ENCODE measurements at places on chromosomes 11 and 22. TPM values are rescaled to one million over a fixed set of nuclear protein-coding genes. Genes with fewer than 3 reads are reported as not detected.

GAL gene
- 65.2 TPM for total RNA-seq

CDC45 gene
- total RNA-seq, result 32.7 TPM

DNAJB7 gene
- total RNA-seq, result not detected

CHCHD10 gene
- 47.5 TPM for total RNA-seq

LRRN4CL gene
- 0.79 TPM for total RNA-seq

PARVA gene
- 18.1 TPM for total RNA-seq

GRCh38 chr11:8020244-8020597 is 33.1 kb downstream of the EIF3F start:
- H3K4me3 ChIP-seq, result peak overlapping the region; percentile 55
- H3K27me3 ChIP-seq, result peaks cover 30% of the 10 kb centered on the region
- peak; percentile 25 for DNase-seq

GRCh38 chr22:44373234-44373633 is 60.5 kb upstream of the SHISAL1 start:
- H3K4me3 ChIP-seq, result no peak overlapping the region
- DNase-seq, result no peak
- H3K27me3 ChIP-seq, result no peaks in the 10 kb centered on the region
- no peaks in the 10 kb centered on the region for H3K36me3 ChIP-seq

DNA sequence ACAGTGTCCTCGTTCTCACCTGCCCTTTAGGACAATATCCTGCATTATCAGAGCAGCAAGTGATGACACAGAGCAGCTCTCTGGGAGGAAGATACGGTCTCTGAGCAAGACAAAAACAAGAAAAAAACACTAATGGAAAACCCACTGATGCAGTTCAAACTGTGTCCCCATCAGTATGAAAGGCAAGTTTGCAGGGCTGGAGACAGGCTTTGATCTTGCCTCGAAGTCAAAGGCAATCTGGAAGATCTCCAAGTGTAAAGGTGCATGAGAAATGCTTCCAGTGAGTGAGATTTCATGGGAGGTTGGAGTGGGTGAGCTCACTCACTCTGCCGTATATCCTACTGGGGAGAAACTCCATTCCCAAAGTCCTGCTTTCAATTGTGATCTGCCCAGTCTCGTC is 157.5 kb downstream of the KIRREL3 start:
- H3K27me3 ChIP-seq, result no peaks in the 10 kb centered on the region
- peaks cover 2% of the 10 kb centered on the region for H3K36me3 ChIP-seq
- H3K4me3 ChIP-seq, result no peak overlapping the region
- no peak for DNase-seq
- no peaks in the 10 kb centered on the region for H3K4me1 ChIP-seq

DNA sequence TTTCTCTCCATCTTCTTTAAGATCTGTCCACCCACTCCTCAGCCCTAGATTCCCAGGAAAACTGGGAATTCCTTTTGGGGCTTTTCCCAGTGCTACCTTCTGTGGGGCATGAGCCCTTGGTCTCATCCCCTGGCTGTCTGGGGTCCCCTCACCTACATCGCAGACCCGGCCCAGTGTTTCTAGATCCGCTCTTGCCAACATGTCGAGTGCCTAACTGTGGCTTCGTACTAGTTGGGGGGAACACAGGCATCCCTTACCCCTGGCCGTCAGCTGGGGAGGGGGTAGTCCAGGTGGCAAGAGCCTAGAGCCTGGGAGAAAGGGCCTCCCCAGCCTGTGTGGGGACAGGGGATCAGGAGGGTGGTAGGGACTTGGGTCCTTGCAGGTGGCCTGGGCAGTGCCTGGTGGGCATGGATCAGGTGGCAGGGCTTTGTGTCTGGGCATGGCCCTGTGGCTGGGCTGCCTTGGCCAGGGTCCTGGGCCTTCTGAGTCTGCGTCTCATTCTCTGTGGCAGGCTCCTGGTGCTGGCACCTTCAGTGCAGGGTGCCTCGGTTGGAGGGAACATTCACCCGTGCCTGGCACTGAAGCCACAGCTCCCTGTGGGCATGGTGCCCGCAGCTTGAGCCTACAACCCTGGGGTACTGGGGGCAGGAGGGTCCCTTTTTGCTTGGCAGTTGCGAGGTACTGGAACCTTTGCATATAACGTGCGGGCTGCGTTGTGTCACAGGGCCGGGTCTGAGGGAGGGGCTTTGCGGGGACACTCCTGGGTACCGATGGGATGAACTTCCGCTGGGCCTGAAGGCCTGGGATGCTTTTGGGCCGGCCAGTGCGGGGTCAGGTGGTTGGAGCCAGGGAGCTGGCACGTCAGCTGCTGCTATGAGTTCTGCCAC is 4.1 kb downstream of the KCNQ1 start:
- H3K27me3 ChIP-seq, result peaks cover 24% of the 10 kb centered on the region
- no peaks in the 10 kb centered on the region for H3K4me1 ChIP-seq
- H3K36me3 ChIP-seq, result no peaks in the 10 kb centered on the region
- H3K27ac ChIP-seq, result no peak overlapping the region
- no peak for DNase-seq
- no peak overlapping the region for H3K4me3 ChIP-seq

GRCh38 chr11:91239359-91239758 is 985.3 kb upstream of the FAT3 start:
- H3K27ac ChIP-seq, result no peak overlapping the region
- no peaks in the 10 kb centered on the region for H3K36me3 ChIP-seq
- DNase-seq, result no peak

DNA sequence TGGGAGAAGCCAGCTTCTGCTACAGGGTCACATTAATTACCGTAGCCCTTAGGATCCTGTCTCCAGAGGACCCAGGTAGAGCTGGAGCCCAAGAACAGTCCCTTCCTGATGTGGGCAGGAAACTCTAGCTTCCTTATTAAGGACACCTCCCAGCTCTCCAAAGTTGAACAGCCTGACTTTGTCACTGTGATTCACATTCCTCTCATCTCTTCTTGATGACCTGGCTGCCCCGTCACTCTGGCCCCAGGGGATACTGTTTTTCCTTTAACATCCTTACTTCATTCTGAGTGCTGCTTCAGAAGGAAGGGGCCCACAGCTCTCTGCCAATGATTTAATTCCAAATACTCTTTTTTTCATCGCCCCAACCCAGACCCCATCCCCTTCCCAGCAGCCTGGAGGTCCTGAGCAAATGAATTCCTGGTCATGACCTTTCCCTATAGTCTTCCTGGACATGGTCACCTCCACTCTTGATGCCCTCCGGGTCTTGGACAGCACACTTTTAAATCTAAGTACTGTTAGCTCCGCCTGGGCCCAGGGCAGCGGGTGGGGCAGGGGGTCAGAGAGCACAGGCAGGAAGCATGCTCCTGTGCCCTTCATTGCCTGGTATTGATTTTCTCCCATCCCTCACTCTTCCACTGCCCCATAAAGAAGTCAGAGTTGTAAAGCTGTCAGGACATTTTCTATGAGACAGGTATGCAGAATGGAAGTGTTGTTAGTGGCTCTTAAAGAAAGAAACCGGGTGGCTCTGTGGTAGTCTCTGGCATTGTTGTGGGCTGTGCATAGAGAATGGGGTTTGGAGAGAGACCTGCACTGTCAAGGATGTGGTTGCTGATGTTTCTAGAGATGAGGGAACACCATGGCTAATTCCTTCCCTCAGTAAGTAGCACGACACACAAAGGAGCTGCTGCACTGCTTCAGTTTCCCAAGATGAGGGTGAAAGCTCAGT is 22.3 kb upstream of the SPON1 start:
- H3K4me1 ChIP-seq, result no peaks in the 10 kb centered on the region
- no peak overlapping the region for H3K27ac ChIP-seq
- H3K36me3 ChIP-seq, result peaks cover 7% of the 10 kb centered on the region
- no peaks in the 10 kb centered on the region for H3K27me3 ChIP-seq
- no peak overlapping the region for H3K4me3 ChIP-seq

GRCh38 chr22:38946771-38947170 is 10.6 kb upstream of the APOBEC3A start:
- H3K27ac ChIP-seq, result no peak overlapping the region
- peak; percentile 30 for DNase-seq
- H3K4me1 ChIP-seq, result no peaks in the 10 kb centered on the region
- no peak overlapping the region for H3K4me3 ChIP-seq
- no peaks in the 10 kb centered on the region for H3K27me3 ChIP-seq
- no peaks in the 10 kb centered on the region for H3K36me3 ChIP-seq

GRCh38 chr11:76371170-76371569 is 9.8 kb downstream of the THAP12 start:
- H3K36me3 ChIP-seq, result no peaks in the 10 kb centered on the region
- no peak overlapping the region for H3K4me3 ChIP-seq
- H3K27ac ChIP-seq, result no peak overlapping the region
- no peaks in the 10 kb centered on the region for H3K4me1 ChIP-seq
- H3K27me3 ChIP-seq, result no peaks in the 10 kb centered on the region

GRCh38 chr22:49671331-49672013 is 156.2 kb downstream of the BRD1 start:
- H3K27me3 ChIP-seq, result peaks cover 16% of the 10 kb centered on the region
- peak; percentile 21 for DNase-seq
- H3K4me3 ChIP-seq, result peak overlapping the region; percentile 76

GRCh38 chr11:31641477-31642062 is 132.0 kb downstream of the ELP4 start:
- no peak overlapping the region for H3K4me3 ChIP-seq
- H3K4me1 ChIP-seq, result no peaks in the 10 kb centered on the region
- no peaks in the 10 kb centered on the region for H3K27me3 ChIP-seq
- H3K36me3 ChIP-seq, result no peaks in the 10 kb centered on the region
- peak; percentile 49 for DNase-seq
- no peak overlapping the region for H3K27ac ChIP-seq

GRCh38 chr22:23833911-23834317 is 4.9 kb downstream of the DERL3 start:
- no peak overlapping the region for H3K4me3 ChIP-seq
- H3K27me3 ChIP-seq, result no peaks in the 10 kb centered on the region
- no peak overlapping the region for H3K27ac ChIP-seq
- H3K4me1 ChIP-seq, result no peaks in the 10 kb centered on the region

DNA sequence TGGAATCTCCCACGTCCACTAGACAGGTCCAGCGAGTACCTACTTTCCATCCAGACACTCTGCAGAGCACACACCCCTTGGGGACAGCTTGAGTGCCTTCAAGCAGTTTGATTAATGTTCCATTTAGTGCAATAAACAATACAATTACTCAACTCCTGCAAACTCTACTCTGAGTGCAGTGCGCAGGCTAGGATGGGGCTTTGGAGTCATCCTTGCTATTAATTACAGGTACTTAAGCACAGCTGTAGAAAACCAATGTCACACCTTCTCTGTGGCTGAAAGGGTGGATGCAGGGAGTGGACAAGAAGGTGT is 82.6 kb downstream of the MN1 start:
- no peak overlapping the region for H3K4me3 ChIP-seq
- H3K27ac ChIP-seq, result no peak overlapping the region
- DNase-seq, result no peak
- peaks cover 12% of the 10 kb centered on the region for H3K36me3 ChIP-seq

DNA sequence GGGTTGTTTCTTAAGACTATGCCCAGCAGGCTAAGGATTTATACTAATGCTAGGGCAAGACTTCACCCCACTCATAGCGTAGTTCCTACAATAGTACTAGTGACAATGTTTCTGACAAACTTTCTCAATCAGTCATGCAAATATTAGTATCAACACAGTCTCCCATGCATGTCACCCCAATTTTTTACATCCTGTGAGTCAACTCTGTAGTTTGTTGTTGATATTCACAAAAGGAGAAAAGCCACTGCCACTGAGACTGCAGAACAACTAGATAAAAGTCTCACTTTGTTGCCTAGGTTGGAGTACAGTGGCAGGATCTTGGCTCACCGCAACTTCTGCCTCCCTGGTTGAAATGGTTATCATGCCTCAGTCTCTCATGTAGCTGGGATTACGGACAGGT is 155.2 kb downstream of the RBFOX2 start:
- no peaks in the 10 kb centered on the region for H3K4me1 ChIP-seq
- no peaks in the 10 kb centered on the region for H3K36me3 ChIP-seq
- H3K4me3 ChIP-seq, result no peak overlapping the region
- no peaks in the 10 kb centered on the region for H3K27me3 ChIP-seq
- no peak overlapping the region for H3K27ac ChIP-seq

GRCh38 chr11:46377290-46377689 is 4.2 kb upstream of the MDK start:
- DNase-seq, result no peak
- no peak overlapping the region for H3K4me3 ChIP-seq
- H3K27ac ChIP-seq, result no peak overlapping the region
- H3K27me3 ChIP-seq, result no peaks in the 10 kb centered on the region
- H3K4me1 ChIP-seq, result no peaks in the 10 kb centered on the region
- H3K36me3 ChIP-seq, result peaks cover 42% of the 10 kb centered on the region

DNA sequence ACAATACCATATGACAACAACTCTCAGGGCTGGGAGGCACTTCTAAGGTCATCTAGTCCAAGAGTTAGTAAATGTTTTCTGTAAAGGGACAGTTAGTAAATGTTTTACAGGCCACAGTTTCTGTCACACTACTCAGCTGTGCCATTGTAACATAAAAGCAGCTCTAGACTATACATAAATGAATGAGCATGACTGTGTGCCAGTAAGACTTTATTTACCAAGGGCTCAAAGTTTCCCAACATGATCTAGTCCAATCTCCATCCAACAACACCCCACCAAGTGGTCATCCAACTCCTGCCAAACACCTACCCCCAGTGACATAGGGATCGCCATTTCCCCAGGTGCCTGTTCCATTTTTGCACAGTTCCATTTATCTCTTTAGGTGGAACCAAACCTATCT is 12.1 kb downstream of the SERGEF start:
- no peak overlapping the region for H3K4me3 ChIP-seq
- DNase-seq, result no peak
- no peaks in the 10 kb centered on the region for H3K27me3 ChIP-seq
- H3K36me3 ChIP-seq, result peaks cover 11% of the 10 kb centered on the region
